Right atrium auricular region (tissue), 2 donors: ENCODE measurements at places on chromosomes 4 and X.

DNA sequence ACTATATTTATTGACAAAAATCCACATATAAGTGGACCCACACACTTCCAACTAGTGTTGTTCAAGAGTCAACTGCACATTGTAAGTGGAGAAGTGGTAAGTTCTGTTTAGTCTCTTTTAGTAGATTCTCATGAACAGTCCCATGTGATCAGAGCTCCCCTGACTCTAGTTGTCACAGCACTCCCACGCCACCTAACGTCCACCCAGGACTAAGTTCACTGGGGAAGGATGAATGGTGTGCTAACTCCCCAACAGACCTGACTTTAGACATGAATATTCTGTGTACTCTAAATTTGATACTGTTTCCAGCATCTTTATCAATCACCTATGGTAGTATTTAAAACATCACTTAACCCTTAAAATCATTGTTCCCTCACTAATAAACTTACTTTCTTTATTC lies 59.8 kb downstream of the PACRGL start:
- no peaks in the 10 kb centered on the region for H3K36me3 ChIP-seq
- no peak overlapping the region for H3K4me3 ChIP-seq
- no peaks in the 10 kb centered on the region for H3K4me1 ChIP-seq
- H3K27ac ChIP-seq = no peak overlapping the region

- no peak overlapping the region for H3K4me3 ChIP-seq
- H3K4me1 ChIP-seq = no peaks in the 10 kb centered on the region
- H3K27ac ChIP-seq = no peak overlapping the region
- H3K27me3 ChIP-seq = no peaks in the 10 kb centered on the region
- DNase-seq = no peak
Observed at GRCh38 chrX:136094962-136095361, 52.4 kb upstream of the FHL1 start.

DNA sequence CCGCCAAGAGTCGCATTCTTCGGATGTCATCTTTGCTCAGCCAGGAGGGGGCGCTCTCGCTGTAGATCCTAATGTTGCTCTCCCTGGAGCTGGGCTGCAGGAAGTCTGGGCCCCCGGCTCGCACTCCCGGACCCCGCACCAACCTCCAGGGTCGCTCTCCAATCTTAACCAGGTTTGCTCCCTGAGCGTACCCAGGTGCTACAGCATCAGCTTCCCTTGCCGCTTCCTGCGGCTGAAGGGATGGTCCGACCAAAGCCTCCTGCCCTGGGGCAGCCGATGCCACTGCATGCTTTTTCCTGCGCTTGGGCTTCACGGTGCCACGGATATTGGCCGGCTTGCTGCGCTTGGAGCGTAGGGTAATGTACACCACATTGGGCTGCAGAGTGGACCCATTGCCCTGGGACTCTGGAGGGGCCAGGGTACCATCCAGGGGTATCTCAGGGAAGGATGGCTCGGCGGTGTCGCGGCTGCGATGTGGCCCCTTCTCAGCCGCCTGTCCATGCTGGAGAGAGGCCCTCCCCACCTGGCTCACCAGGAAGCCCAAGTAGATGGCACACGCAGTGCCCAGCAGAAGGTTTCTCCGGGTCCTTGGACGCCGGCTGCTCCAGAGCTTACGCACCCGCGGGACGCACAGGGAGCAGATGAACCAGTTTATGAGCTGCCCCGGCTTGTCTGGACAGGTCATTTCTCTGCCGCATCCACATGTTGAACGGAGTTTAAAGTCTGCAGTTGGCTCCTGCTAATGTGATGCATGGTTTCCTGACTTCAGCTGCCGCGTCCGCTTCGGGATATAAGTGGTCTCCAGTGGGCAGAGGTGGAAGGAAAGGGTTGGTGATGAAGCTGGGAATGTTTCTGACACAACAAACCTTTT lies 1.9 kb downstream of the GASK1B start:
- no peaks in the 10 kb centered on the region for H3K4me1 ChIP-seq
- H3K27ac ChIP-seq = peak overlapping the region; percentile 86
- H3K27me3 ChIP-seq = no peaks in the 10 kb centered on the region
- peak overlapping the region; percentile 69 for H3K4me3 ChIP-seq
- peak; percentile 83 for DNase-seq
- H3K36me3 ChIP-seq = no peaks in the 10 kb centered on the region

- H3K4me3 ChIP-seq = no peak overlapping the region
- DNase-seq = no peak
- no peaks in the 10 kb centered on the region for H3K27me3 ChIP-seq
- peaks cover 6% of the 10 kb centered on the region for H3K36me3 ChIP-seq
- no peak overlapping the region for H3K27ac ChIP-seq
- H3K4me1 ChIP-seq = no peaks in the 10 kb centered on the region
Observed at GRCh38 chrX:72139538-72139937, 7.8 kb upstream of the RTL5 start.

GRCh38 chr4:110512901-110513300 lies 36.9 kb downstream of the ENPEP start:
- H3K27me3 ChIP-seq = no peaks in the 10 kb centered on the region
- H3K4me3 ChIP-seq = no peak overlapping the region
- no peaks in the 10 kb centered on the region for H3K4me1 ChIP-seq
- H3K36me3 ChIP-seq = no peaks in the 10 kb centered on the region

- H3K4me3 ChIP-seq = no peak overlapping the region
- H3K36me3 ChIP-seq = peaks cover 30% of the 10 kb centered on the region
- peak overlapping the region; percentile 64 for H3K27ac ChIP-seq
- no peak for DNase-seq
- no peaks in the 10 kb centered on the region for H3K27me3 ChIP-seq
Observed at GRCh38 chr4:38131371-38132091, 171.3 kb downstream of the PTTG2 start.

- H3K4me1 ChIP-seq = peaks cover 7% of the 10 kb centered on the region
- H3K27ac ChIP-seq = no peak overlapping the region
- no peaks in the 10 kb centered on the region for H3K36me3 ChIP-seq
Observed at GRCh38 chr4:148255344-148255720, 186.9 kb downstream of the NR3C2 start.

DNA sequence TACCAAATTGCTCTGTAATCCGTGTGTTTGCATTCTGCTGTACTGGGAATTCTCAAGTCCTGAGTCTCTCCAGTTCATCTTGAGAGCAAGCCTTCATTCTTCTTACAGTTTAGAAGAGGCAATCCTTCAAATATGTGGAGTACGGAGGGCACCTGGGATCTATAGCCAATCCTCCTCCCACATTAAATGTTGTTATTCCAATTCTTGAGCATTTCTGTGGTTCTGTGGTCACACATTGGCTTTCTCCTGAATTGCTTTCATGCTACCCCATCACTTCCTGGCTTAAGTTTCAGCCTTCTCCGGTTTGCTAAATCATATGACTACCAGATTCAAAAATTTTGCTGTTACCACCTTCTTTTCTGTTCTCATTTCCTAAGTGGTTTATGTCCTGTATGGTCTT lies 611.1 kb downstream of the PCDH19 start:
- no peak overlapping the region for H3K27ac ChIP-seq
- H3K4me1 ChIP-seq = no peaks in the 10 kb centered on the region
- DNase-seq = no peak
- H3K27me3 ChIP-seq = no peaks in the 10 kb centered on the region
- no peaks in the 10 kb centered on the region for H3K36me3 ChIP-seq

DNA sequence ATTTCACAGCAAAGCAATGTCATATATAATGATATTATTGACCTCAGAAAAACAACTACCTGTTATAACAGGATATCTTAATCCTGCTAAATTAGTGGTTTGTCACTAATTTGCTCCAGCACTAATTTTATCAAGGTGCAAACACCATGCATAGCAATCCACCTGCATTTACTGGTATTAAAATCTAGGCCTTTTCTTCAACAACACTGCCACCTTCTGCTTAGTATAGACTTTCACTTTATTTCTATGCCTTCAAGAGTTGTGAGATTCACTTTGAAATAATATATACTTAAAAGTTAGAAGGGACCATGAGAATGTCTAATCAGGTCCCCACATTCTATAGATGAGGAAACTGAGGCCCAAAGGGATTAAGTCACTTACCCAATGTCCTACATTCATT lies 82.1 kb upstream of the IQCM start:
- H3K36me3 ChIP-seq = no peaks in the 10 kb centered on the region
- DNase-seq = no peak
- no peak overlapping the region for H3K27ac ChIP-seq
- no peak overlapping the region for H3K4me3 ChIP-seq
- no peaks in the 10 kb centered on the region for H3K27me3 ChIP-seq

DNA sequence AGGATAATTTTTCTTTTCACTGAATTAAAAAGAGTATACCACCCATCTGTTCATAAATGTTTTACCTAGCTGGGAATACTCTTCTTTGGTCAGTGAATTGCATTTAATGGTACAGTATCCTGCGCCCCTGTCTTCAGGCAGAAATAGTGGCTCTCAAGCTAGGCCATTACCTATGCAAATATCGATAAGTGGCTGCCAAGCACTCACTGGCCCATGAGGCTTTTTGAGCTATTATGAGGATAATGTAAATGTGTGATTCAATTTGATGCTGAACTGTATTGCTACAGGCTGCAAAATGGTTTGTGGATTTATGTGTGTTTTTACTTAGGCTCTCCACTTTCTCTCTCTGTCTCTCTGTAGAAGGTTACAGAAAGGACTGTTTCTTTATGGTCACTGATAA lies 30.1 kb upstream of the MTMR1 start:
- H3K4me1 ChIP-seq = no peaks in the 10 kb centered on the region
- DNase-seq = no peak
- no peak overlapping the region for H3K27ac ChIP-seq
- H3K36me3 ChIP-seq = peaks cover 12% of the 10 kb centered on the region
- no peak overlapping the region for H3K4me3 ChIP-seq

- no peak overlapping the region for H3K4me3 ChIP-seq
- H3K4me1 ChIP-seq = no peaks in the 10 kb centered on the region
- no peak overlapping the region for H3K27ac ChIP-seq
- H3K36me3 ChIP-seq = no peaks in the 10 kb centered on the region
- DNase-seq = peak; percentile 55
Observed at GRCh38 chr4:38610966-38611431, 53.0 kb upstream of the KLF3 start.

DNA sequence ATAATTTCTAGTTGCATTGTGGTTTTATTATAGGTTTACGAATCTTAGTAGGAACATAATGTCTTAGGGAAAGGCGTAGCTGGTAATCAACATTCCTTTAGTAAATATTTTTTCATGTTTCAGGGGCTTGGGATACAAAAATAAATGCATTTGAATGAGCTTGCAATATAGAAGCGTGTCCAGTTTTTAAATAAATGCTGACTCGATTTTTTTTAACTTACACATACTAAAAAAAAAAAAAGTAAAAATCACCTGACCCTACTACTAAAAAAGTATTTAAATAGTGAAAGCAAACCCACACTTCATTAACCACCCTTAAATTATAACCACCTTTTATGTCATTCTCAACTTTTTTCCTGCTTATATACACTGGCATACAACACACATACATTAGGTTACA lies 29.6 kb downstream of the SMARCAD1 start:
- no peak for DNase-seq
- no peaks in the 10 kb centered on the region for H3K4me1 ChIP-seq
- H3K36me3 ChIP-seq = peaks cover 18% of the 10 kb centered on the region

- H3K36me3 ChIP-seq = no peaks in the 10 kb centered on the region
- H3K4me3 ChIP-seq = no peak overlapping the region
- H3K4me1 ChIP-seq = no peaks in the 10 kb centered on the region
Observed at GRCh38 chr4:16270454-16271328, 44.4 kb upstream of the TAPT1 start.

DNA sequence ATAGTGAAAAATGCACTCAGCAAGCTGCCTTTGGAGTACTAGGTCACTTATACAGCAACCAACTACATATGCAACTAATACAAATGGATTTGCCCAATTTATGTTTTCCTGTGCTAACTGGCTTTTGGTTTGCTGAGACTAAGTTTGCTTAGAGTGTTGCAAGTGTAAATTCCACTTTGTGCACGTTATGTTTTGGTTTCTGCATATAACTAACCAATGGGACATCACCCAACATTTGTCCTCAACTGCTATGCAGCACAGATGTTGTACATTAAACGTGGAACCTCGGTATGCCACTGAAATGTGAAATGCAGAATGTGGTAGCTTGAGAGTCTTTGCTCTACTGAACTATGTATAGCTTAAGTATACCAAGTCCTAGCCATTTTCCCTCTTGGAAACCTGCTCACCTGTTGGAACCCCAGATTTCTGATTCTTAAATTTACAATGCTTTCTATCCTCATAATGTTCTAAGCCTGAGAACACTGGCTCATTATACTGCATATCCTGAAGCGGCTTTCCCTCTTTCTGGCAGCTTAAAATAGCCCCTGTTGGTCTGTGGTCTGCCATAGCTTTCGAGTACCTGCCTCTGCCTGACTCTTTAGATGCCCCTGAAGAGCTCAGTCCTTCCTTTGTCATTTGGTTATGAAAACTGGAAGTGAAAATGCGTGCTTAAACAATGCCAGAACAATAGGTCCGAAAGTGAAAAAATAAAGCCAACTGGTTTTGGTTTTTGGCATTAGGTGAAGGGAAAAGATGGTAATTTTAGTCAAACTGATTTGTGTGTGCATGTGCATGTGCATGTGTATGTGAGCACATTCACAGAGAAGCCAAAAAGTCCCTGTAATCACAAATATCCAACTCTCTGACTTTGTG lies 158.0 kb downstream of the SH2D1A start:
- H3K36me3 ChIP-seq = no peaks in the 10 kb centered on the region
- H3K4me1 ChIP-seq = no peaks in the 10 kb centered on the region
- no peaks in the 10 kb centered on the region for H3K27me3 ChIP-seq
- no peak overlapping the region for H3K4me3 ChIP-seq
- H3K27ac ChIP-seq = no peak overlapping the region
- no peak for DNase-seq

- H3K4me3 ChIP-seq = peak within 1 kb of the TSS; percentile 72
- H3K4me1 ChIP-seq = peaks cover 43% of the 10 kb centered on the region
- no peaks in the 10 kb centered on the region for H3K27me3 ChIP-seq
Observed at GRCh38 chr4:185395238-185395955, at the start of gene LRP2BP. TSS of gene LRP2BP (minus strand) at chr4:185395924. CDS start at chr4:185378186, 17,738 bp downstream.

DNA sequence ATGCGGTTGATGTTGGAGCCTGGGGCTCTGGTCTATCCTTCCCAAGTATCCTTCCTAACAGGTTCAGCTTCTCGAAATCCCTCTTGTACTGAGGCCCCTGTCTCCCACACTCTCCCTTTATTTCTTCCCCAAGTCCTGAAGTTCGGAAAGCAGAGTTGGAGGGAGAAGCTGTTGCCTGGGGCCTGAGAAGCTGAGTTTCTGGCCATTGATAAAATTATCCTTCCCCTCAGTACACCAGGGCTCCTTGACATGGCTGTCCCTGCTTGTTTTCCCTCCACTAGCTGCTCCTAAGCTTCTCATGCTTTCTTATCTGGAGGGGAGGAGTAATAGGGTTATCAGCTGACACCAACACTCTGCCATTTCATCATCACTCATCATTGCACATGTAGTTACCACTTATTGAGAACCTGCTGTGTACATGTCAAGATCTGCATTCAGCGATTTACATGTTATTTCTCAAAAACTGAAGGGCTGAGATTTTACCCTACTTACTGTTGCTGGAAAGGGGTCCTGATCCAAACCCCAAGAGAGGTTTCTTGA lies 58.0 kb downstream of the FUNDC1 start:
- no peak overlapping the region for H3K27ac ChIP-seq
- DNase-seq = no peak
- no peak overlapping the region for H3K4me3 ChIP-seq
- H3K4me1 ChIP-seq = no peaks in the 10 kb centered on the region

DNA sequence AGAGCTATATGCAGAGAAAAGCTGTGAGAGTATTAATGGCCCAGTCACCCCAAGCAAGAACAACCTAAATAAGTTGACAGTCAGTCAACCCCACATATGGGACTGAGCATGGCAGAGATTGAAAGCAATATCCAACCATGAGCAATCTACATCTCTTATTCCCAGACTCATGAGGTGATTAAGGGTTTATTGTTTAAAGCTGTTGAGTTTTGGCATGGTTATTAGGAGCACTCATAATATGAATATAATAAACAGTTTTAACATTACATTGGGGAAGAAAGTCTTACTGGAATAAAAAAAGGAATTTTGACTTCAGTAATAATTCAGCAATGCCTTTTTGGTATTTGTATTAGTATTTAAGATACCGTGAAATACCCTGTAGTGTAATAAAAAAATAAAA lies 1627.4 kb downstream of the STIM2 start:
- H3K27ac ChIP-seq = no peak overlapping the region
- no peak overlapping the region for H3K4me3 ChIP-seq
- no peaks in the 10 kb centered on the region for H3K27me3 ChIP-seq
- H3K36me3 ChIP-seq = no peaks in the 10 kb centered on the region
- H3K4me1 ChIP-seq = no peaks in the 10 kb centered on the region
